Activated T-cell treated with anti-CD3 and anti-CD28 coated beads, Interleukin-2, amount 50 U/mL, for 48 hours (primary cell): ENCODE measurements at places on chromosomes 5 and 9.

GRCh38 chr5:39189292-39189955 is 29.9 kb downstream of the FYB1 start:
- no peak for DNase-seq

DNA sequence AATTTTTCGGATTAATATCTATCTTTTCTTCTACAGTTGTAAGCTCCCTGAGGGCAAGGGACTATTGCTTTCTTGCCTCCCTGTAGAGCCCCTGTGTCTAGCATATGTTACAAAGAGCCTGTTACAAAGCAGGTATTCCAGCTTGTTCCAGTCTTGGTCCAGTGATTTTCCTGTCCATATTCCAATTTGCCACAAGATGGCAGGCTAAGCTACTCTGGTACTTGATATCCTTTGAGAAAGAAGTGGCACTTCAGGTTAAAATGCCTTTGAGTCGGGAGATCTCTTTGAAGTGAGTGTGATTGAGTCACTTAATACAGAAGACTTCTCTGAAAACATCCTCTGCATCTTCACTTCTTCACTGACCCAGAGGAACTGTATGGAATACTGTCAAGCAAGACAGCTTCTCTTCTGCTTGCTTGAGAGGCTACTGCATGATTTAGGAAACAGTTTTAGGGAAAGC is 24.5 kb downstream of the CAVIN4 start:
- no peak for DNase-seq

DNA sequence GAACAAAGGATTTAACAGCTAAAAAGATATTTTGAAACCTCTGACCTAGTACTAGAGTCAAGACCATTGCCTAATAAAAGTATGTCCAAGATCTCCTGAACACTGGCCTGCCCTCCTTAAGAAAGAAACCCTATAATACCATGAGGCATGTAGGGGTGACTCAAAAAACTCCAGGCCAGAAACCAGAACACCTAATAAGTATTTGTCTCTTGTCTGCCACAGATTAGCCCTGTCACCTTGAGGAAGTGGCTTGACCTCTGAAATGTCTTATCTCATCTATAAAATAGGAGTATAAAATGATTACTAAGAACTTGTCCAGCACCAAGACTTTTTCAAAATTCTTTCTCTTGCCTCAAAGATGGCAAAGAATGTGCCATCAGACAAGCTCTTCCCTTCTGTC is 125.5 kb upstream of the RASGRF2 start:
- DNase-seq, result no peak

GRCh38 chr5:165127941-165128340 is 1622.5 kb downstream of the MAT2B start:
- DNase-seq, result no peak

DNA sequence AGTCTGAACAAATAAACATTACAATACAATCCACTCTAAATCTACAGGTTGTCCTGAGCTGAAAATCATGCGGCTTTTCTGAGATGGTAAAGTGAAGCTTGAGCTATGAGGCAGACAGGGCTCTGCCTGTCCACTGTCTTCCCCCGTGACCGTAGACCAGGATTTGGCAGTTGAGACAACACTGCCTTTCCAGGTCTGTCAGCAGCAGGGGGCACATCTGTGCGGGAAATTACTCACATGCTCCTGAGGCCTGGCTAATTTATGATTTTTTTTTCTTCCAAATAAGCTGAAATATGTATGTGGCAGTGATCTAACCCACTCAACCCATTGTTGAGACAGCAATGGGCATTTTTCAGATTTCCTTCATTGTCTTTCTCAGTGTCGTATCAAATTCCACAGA is 307.9 kb downstream of the FBXL7 start:
- no peak for DNase-seq

DNA sequence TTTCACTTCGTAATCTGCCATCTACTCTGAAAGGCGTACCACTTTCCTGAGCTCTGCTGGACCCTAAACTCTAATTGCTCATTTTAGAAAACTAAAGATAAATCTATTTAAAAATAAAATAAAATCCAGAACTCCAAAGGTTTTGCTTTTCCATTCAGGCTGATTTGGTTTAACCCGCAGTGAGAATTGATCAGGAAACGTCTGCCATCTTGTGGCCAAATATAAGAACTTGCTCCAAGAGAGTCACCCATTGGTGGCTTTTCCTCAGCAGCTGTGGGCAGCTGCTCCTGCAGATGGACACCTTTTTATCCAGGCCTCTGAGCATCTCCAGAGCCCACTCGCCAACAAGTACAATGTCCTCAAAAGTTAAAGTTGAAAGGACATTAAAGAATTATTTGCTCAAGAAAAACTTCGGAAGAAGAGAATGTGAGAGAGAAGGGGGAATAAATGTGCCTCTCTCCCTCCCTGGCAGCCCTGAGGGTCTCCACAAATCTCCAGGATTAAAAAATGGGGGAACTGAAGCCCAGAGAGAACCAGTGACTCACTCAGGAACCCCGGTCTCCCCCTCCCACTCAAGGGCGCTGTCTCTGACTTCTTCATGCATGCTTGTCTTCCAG is 4.1 kb downstream of the SAXO1 start:
- DNase-seq, result no peak

- no peak for DNase-seq
These were observed 454.4 kb downstream of the NR2F1-AS1 start for GRCh38 chr5:93126634-93127033.

- DNase-seq, result no peak
These were observed 227.3 kb upstream of the GLRA1 start for GRCh38 chr5:152151940-152152339.
